Activated T-cell treated with anti-CD3 and anti-CD28 coated beads for 4 hours (primary cell): ENCODE measurements at places on chromosomes 16 and 17.

- DNase-seq, result no peak
These were observed 4.7 kb downstream of the CACNG5 start for GRCh38 chr17:66839616-66840015.

- no peak for DNase-seq
These were observed 149.3 kb downstream of the SDK2 start for GRCh38 chr17:73494950-73495349.

GRCh38 chr17:8609910-8610309, 20.6 kb downstream of the MYH10 start:
- no peak for DNase-seq

GRCh38 chr17:76142585-76143041, 1.6 kb upstream of the FOXJ1 start:
- no peak for DNase-seq

DNA sequence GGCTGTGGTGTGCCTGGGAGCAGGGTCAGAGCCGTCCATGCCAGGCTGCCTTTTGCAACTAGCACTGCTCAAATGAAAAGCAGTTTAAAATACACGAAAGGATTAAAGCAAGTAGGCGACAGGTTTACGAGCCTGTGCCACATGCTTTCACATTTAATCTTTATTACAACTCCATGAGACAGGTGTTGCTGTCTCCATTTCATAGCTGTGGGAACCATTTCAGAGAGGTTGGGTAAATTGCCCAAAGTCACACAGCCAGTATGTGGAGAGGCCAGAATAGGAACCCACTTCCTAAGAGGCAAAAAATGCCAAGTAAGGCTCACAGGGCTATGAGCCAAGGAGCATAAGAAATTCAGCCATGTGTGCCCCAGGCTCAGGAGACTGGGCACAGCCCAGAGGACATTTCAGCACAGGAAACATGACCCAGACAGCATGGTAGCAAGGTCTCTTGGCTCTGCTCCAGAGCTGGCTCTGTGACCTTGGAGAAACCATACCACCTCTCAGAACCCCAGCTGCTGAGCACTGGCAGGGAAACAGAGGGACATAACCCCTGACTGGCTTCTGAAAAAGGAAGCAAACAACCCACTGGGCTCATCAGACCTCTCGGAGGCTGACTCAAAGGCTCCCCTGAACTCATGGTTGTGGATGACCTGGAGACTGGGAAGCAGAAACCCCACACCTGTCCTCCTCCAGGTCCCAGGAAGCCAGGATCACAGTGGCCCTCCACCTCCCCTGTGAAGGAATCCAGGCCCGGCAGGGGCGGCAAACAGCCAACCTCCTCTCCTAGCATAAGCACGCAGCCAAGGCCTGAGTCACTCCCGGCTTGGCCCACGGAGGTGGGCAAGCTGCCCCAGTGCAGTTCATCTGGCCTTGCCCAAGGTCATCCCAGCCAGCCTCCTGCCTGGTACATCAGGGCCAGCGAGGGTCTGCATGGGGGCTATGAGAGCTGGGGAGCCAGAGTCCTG, 40.3 kb upstream of the MRPS23 start:
- DNase-seq, result no peak

DNA sequence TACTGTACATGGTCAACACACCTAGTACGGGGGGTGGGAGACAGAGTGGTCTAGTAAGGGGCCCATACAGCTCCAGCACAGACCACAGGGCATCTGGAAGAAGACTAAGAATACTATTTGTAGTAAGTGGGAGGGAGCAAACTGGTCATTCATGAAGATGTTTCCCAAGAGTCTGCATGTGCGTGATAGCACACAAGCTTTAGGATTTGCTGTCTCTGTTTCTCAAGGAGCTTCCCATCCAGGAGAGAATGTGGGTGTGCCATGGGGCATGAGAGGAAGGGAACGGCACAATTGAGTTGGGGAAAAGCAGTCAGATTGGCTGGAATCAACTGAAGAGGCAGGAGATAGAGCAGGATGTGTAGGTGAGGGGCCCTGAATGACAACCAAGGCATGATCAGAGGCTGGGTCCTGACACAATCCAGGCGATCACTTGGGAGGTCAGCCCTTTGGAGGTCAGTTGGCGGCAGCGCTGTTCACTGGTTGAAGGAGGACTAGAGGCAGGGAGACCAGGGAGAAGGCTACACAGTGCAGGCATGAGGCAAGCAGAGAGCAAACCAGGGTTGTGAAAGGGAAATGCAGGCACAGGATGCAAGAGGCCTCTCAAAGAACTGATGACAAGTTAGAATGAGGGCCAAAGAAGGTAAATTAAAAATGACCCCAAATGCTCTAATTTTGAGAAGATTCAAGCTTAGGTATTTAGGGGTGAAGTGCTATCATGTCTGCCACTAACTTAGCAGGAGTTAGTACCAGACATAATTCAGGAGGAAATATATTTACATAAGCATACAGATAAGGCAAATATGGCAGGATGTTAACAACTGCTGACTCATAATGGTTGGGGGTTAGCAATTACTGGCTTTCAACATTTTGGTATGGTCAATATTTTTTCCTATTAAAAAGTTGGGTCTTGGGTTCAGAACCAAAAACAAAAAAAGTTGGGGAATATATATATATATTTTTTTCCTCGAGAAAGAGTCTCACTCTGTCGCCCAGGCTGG, 10.3 kb downstream of the UBE2O start:
- DNase-seq, result no peak

GRCh38 chr17:60641126-60641525, 36.5 kb upstream of the BCAS3 start:
- no peak for DNase-seq

- no peak for DNase-seq
These were observed 296.3 kb upstream of the AXIN2 start for GRCh38 chr17:65857718-65858117.

GRCh38 chr16:54867302-54867832, 63.3 kb upstream of the IRX5 start:
- no peak for DNase-seq

DNA sequence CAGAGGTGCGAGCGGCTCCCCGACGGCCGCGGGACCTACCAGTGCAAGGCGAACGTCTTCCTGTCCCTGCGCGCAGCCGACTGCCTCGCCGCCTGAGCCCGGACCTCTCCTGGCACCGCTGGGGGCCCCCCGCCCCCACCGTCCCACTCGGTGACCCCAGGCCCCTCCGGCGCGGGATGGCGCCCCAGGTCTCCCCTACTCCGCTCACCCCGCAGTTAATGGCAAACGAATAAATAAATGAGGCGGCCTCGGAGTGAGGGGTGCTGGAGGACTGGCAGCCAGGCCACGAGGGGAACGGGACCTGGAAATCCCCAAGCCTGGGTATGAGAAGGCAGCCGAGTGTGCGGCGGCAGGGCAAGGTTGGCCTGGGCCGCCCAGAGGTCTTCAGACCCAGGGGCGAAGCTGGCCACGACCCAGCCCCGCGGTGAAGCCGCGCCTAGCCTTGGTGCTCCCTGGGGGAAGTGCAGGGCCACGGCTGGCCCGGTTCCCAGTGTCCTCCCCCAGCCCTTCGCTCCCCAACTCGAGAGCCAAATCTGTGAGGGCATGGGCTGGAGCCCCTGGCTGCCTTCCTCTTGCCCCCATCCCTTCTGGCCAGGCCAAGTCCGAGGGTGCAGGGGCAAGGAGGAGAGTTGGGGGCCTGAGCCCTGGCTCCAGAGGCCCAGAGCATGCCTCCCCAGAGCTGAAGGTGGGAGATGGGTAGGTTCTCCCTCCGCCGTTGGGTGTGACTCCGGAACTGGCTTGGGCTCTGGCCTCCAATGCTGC, 796 bp downstream of the NPB start:
- no peak for DNase-seq

DNA sequence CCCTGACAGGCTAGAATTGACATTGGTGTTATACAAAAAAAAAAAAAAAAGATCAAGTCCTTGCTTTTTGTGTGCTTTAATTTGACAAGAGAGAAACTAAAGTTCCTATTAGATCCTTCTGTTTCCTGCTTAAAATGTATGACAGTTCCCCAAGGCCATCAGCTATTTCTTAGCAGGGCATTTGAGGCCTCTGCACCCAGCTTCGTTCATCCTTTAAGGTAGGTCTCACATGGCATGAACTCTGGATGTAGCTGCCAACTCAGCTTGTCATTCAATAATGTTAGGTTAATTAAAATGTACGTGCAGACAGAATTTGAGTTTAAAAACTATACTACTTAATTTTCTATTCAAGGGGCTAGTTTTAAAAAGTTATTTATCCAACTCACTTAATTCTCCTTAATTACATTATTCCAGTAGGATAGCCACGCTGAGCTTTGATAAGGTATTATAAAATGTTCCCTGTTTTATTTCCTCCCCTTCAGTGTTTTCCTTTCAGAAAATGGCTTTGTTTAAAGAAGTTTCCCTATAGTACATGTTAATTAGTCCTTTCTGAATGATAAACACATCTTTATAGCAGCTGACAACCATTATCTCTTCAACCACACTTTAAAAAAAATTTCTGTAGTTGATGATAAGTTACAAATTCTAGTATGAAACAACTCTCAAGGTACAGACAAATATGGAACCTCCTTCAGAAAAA, 1.2 kb upstream of the RFFL start:
- no peak for DNase-seq

DNA sequence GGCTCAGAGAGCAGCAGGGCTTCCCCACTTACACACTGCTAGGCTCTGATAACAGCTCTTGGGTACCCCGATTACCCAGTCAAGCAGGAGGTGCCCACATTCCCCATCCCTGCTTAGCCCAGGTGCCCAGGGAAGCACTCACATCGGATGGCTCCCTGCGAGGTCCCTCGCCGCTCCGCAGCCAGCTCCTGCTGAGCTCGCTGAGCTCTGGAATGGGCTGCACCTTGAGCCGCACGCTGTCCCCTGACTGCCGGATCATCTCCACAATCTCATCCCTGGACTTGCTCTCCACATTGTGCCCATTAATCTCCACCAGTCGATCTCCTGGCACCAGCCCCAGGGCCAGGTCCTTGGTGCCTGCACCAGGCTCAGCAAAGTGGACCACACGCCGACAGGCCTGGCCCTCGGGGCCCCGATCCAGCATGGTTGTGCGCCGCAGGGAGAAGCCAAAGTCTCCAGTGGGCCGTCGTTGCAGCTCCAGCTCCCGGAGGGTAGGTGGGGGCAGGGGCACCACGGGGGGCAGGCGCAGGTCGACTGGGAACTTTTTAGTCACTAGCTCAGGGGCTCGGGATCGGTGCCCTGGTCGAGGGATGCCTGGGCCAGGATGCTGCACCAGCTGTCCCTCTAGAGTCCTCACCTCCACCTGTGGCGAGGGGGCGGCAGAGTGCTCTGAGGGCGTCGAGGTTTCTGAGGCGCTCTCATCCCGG, 14.2 kb downstream of the MYO18A start:
- DNase-seq, result no peak

DNA sequence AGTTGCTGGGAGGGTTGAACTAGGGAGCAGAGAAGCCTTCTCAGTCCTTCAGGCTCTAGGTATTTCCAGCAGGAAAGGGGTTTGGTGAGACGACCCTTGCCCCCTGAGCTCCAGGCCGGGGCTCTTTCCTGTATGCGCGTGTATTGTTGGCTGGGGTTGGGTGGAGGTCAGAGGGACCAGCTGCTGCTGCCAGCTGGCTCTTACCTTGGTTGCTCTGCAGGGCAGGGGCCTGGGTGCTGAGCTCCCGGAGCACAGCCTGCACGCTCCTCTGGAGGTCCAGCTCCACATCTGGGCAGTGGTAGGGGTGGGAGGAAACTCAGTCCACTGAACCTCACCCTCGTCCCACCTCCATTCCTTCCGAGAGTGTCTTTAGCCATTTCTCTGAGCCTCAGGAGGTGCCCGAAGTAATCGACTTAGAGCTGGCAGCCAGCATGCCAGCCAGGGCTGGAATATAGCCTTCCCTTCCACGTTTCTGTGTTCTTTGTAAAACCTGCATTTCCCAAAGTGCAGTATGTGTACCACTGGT, 28.0 kb downstream of the PIK3R6 start:
- DNase-seq, result no peak

DNA sequence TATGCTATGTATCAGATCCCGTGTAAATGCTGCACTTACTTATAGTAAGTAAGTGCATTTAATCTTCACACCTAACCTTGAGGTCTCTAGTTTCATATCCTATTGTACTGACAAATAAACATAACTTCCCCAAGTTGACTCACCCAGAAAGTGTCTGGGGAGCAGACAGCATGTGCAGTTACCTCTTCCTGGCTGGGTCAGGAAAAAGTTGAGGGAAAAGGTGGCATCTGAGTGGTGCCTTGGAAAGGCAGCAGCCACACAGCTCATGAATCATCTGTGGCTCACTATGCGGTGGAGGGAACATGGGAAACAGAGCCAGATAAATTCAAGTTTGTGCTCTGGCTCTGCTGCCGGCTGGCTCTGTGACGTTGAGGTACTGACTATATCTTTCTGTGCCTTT, 382.0 kb upstream of the DYNLRB2 start:
- DNase-seq, result no peak

GRCh38 chr17:8121681-8122421, 2.1 kb downstream of the HES7 start:
- no peak for DNase-seq

DNA sequence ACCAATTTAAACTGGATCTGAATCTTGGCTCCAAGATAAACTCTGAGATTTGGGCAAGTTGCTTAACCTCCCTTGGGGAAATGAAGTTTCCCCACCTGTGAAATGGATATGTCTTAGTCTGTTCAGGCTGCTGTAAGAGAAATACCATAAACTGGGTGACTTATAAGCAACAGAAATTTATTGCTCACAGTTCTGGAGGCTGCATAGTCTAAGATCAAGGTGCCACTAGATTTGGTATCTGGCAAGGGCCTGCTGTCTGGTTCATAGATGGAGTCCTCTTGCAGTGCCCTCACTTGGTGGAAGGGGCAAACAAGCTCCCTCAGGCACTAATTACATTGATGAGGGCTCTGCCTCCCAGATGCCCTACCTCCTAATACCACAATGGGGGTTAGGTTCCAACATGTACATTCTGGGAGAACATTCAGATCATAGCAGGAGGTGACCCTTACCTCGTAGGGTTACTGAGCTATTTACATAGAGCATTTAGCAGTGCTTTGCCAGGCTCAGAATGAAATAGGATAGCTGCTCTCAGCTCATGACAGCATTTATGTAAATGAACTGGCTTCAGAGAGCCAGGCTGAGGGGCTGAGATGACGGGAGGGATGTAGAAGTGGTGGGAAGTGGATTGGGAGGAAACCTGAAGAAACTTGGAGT, 83.9 kb downstream of the SPECC1 start:
- DNase-seq, result no peak

DNA sequence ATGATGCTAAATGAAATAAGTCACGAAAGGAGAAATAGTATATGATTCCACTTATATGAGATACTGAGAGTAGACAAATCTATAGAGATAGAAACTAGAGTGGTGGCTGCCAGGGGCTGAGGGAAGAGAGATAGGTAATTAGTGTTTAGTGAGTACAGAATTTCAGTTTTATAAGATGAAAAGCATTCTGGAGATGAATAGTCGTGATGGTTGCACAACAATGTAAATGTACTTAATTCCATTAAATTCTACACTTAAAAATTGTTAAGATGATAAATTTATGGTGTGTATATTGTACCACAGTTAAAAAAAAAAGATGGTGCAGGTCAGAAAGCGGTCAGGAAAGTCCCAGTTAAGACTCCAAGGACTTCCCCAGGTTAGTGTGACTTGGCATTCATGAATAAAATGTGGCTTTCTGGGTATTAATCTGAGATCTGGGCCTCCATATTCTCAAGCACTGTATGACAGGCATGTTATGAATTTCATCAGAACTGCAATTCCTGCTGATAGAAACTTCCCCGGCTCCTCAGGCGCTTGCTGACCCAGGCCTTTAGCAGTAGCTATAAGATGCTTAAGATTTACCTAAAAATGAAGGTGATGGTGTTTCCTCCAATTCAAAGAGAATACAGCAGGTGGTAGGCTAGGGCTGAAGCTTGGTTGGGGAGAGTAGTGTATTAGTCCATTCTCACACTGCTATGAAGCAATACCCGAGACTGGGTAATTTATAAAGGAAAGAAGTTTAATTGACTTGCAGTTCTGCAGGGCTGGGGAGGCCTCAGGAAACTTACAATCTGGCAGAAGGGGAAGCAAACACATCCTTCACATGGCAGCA, 115.3 kb upstream of the SOX9 start:
- DNase-seq, result no peak
